ENCODE measurements at places on chromosomes 2 and 18.
A peak's percentile ranks its signal among the peaks of the same experiment; 100 is the strongest.

DNA sequence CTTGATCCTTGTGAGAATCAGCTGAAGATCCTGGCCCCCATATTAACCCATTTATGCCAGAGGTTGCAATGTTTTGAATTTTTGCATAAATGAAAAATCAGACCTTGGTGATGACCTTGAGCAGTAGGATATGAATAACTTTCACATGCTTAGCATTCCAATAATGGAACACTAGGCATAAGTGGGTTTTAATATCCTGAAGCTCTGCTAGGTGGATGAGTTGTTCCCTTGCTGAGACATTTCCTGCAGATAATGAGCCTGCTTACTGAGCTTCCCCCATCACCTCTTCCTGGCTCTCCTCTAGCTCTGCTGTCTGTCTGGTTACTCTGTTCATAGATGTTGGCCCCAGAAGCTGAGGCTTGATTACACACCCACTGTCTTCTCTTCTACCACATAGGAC, 25.5 kb upstream of the SEC11C start:
- H3K4me1 ChIP-seq: no peaks in the 10 kb centered on the region
- no peak for DNase-seq
- H3K27me3 ChIP-seq: peaks cover 16% of the 10 kb centered on the region
- no peak overlapping the region for H3K27ac ChIP-seq
- H3K36me3 ChIP-seq: no peaks in the 10 kb centered on the region

DNA sequence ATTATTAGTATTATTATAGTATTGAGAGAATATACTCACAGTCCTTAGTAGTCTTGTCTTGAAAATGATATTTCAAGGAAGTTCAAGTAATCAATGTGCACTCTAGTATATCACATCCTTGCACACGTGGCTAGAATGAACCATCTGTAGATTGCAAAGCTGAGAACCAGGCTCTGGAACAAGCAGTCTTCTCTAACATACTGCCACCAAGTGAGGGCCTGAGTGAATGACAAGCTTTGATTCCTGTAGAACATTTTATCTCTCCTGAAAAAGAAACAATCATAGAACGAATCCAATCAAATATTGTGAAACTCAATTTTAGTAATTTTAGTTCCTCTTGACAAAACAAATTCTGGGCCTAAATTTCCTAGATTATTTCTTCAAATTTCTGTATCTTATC, 55.3 kb upstream of the SULT1C3 start:
- DNase-seq: no peak
- no peak overlapping the region for H3K27ac ChIP-seq
- no peaks in the 10 kb centered on the region for H3K27me3 ChIP-seq
- no peaks in the 10 kb centered on the region for H3K4me1 ChIP-seq
- no peak overlapping the region for H3K4me3 ChIP-seq
- H3K36me3 ChIP-seq: no peaks in the 10 kb centered on the region

GRCh38 chr2:69720404-69720803, 21.5 kb upstream of the ANXA4 start:
- H3K27me3 ChIP-seq: peaks cover 1% of the 10 kb centered on the region
- H3K27ac ChIP-seq: no peak overlapping the region
- peaks cover 25% of the 10 kb centered on the region for H3K4me1 ChIP-seq
- no peaks in the 10 kb centered on the region for H3K36me3 ChIP-seq

DNA sequence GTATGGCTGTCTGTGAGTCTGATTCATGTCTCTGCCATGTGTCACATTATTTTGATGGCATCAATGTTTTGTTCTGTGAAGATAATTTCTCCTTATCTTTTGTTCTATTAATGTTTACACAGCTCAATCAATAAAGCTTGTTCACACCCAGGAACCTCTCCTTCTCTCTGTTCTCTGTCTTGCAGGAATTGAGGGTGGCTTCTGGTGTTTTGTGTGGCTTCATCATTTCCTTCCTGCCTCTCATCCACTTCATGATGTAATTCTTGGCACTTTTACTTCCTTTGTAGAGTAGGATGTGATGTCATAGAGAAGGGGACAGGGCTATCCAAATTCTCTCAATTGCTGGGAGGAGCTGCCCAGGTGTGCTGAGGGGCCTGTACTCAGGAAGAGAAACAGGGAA, 27.2 kb downstream of the ASXL3 start:
- DNase-seq: no peak
- H3K27me3 ChIP-seq: no peaks in the 10 kb centered on the region
- H3K27ac ChIP-seq: no peak overlapping the region
- no peaks in the 10 kb centered on the region for H3K36me3 ChIP-seq
- no peaks in the 10 kb centered on the region for H3K4me1 ChIP-seq
- H3K4me3 ChIP-seq: no peak overlapping the region

GRCh38 chr2:43284967-43285366, 58.6 kb upstream of the ZFP36L2 start:
- H3K4me3 ChIP-seq: no peak overlapping the region
- H3K27me3 ChIP-seq: no peaks in the 10 kb centered on the region

- no peaks in the 10 kb centered on the region for H3K36me3 ChIP-seq
- H3K4me1 ChIP-seq: no peaks in the 10 kb centered on the region
- H3K27ac ChIP-seq: no peak overlapping the region
- DNase-seq: no peak
- H3K27me3 ChIP-seq: no peaks in the 10 kb centered on the region
These were observed 1702.6 kb upstream of the LRRTM1 start for GRCh38 chr2:82007071-82007664.

DNA sequence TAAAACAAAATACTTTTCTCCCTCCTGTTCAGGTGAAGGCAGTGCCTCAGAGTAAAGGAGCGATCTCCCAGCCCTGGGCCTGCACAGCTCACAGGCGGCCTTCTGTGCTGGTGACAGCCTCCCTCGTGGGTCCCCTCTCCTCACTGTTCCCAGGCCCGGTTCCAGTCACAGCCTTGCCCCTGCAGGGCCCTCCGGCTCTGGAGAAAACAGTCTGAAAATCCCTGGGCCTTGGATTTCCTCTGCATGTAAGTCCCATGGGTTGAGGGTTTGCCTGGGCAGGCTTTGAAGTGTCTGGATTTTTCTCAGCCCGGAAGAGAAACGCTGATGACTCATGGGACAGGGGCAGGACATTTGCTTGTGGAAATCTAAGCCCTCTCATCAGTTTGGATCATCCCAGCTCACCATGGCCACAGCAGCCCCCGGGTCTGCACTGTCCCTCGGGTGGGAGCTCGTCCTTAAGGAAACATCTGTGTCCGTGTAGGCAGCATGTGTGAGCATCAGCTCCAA, 186.1 kb upstream of the RAB12 start:
- H3K27me3 ChIP-seq: peaks cover 2% of the 10 kb centered on the region
- no peaks in the 10 kb centered on the region for H3K36me3 ChIP-seq
- no peaks in the 10 kb centered on the region for H3K4me1 ChIP-seq
- no peak overlapping the region for H3K4me3 ChIP-seq
- no peak for DNase-seq

- no peaks in the 10 kb centered on the region for H3K27me3 ChIP-seq
- H3K36me3 ChIP-seq: peaks cover 6% of the 10 kb centered on the region
- H3K4me3 ChIP-seq: no peak overlapping the region
- DNase-seq: no peak
- H3K27ac ChIP-seq: no peak overlapping the region
These were observed 93.8 kb downstream of the ARL4C start for GRCh38 chr2:234403074-234403473.

- no peak overlapping the region for H3K4me3 ChIP-seq
- H3K27me3 ChIP-seq: peaks cover 2% of the 10 kb centered on the region
- H3K36me3 ChIP-seq: no peaks in the 10 kb centered on the region
- no peak for DNase-seq
These were observed 898.9 kb downstream of the CPS1 start for GRCh38 chr2:211455216-211455841.

DNA sequence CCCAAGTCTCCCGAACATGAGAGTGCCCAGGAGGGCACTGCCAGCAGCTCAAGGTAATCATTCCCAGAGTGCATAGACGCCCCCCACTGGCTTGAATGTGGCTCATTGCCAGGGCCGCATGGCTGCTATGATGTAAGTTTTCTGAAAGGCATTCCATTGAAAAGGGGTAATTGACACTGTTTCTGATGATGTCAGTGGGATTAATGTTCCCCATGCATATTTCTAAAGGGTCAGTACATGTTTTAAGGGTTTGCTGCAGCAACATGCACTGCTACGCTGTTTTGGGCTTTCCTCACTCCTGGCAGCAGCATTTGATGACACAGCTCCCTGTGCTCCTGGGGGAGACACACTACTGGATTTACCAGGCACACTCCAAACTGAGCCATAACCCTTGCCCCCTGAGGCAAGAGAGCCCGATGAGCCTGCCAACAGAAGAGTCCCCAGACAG, 36.7 kb downstream of the KIAA2012 start:
- H3K27me3 ChIP-seq: peaks cover 2% of the 10 kb centered on the region
- no peak overlapping the region for H3K27ac ChIP-seq
- no peak overlapping the region for H3K4me3 ChIP-seq
- H3K4me1 ChIP-seq: no peaks in the 10 kb centered on the region
- H3K36me3 ChIP-seq: no peaks in the 10 kb centered on the region

DNA sequence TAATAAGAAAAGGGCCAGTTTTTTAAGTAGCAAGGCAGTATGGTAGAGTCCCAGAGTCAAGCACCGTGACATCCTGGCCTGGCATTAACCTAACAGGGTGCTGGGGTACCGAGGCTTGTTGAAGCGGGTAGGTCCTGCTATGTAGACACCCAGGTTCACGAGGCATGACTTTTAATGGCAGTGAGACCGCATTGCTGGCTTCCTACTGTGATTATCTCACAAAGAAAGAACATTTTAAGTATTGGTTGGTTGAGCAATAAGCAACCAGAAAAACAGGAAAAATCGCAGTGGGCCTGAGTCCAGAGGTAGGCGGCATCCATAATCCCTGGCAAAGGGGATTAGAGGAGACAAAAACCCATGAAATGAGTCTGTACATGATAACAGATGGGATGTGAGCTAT, 927.9 kb upstream of the ACVR2A start:
- no peaks in the 10 kb centered on the region for H3K27me3 ChIP-seq
- no peak for DNase-seq
- no peaks in the 10 kb centered on the region for H3K4me1 ChIP-seq
- no peak overlapping the region for H3K27ac ChIP-seq
- no peak overlapping the region for H3K4me3 ChIP-seq
- no peaks in the 10 kb centered on the region for H3K36me3 ChIP-seq

GRCh38 chr2:80086831-80087230, 217.7 kb downstream of the LRRTM1 start:
- no peaks in the 10 kb centered on the region for H3K27me3 ChIP-seq
- no peaks in the 10 kb centered on the region for H3K4me1 ChIP-seq
- H3K27ac ChIP-seq: no peak overlapping the region
- H3K36me3 ChIP-seq: no peaks in the 10 kb centered on the region
- DNase-seq: no peak
- no peak overlapping the region for H3K4me3 ChIP-seq

DNA sequence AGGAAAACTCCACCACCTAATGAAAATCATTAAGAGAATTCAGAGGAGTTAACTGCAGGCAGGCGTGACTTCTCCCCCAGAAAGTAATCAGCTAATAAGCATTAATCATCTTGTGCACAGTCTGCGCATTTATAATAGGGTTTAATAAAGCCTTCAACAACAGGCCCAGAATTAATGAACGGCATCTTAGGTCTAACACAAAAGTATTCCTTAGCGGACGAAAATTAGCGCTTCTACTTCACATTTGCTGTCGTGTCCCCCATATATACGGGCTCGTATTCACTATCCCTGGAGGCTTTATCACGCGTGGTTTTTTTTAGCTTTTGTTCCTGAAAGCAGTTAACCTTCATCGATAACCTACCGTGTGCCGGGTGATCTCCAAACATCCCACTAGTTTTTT, 1.8 kb downstream of the ATP8B1 start:
- H3K4me3 ChIP-seq: peak overlapping the region; percentile 72
- peaks cover 67% of the 10 kb centered on the region for H3K27me3 ChIP-seq
- H3K36me3 ChIP-seq: no peaks in the 10 kb centered on the region
- no peak overlapping the region for H3K27ac ChIP-seq
